ENCODE measurements at places on chromosomes 2 and 18. TPM values are rescaled to one million over a fixed set of nuclear protein-coding genes. Genes with fewer than 3 reads are reported as not detected.

IL1B gene
- 0.15 TPM for total RNA-seq

CYTIP gene
- total RNA-seq = not detected

NFATC1 gene
- total RNA-seq = 1.9 TPM

CCDC85A gene
- total RNA-seq = 0.66 TPM
